ENCODE measurements at places on chromosomes 1 and 21.

DNA sequence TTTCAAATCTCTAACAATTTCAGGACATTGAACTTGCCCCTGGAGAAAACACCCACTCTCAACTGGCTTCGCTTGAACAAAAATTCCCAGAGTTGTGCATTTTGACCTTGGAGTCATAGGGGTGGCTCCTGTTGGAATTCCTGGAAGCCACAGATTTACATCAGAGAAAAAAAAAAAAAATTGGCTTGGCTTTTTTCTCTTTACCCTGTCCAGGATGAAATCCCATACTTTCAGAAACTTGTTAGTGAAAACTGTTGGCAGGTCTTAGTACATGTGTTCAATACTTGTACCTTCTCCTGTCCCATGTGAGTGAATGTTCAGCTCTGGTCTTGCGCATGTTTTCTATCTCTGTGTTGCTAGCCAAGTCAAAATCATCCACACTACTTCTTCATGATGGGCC is 228.8 kb downstream of the TGFB2 start:
- DNase-seq: no peak

DNA sequence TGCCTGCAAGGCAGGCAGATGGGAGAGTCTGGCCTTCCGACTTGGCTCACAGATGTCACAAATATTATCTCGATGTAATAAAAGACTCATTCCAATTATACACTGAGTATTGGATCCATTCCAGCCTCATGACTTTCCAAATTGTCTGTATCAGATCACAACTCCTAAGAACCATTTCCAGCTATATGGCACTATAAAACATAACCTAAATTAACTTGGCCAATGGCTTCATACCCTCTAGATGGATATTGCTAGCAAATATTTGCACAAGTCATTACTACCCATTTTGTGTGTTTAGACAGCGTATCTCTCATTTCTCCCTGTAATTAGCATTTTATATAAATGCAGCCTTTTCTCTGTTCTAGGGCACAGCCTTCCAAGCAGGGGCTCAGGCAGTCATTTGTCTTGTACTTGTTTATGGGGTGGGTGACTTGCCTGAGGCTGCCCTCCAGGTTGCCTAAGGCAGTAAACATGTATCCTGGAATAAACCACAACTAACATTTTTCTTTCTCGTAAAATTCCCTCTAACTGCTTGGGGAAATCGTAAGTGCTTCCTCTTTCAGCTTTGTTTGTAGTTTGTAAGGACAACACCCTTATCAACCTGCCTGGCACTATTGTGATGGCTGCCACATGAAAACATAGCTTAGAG is 70.6 kb upstream of the KCNJ6 start:
- no peak for DNase-seq

- no peak for DNase-seq
Measured at GRCh38 chr1:235883261-235883927, 16.7 kb upstream of the LYST start.

DNA sequence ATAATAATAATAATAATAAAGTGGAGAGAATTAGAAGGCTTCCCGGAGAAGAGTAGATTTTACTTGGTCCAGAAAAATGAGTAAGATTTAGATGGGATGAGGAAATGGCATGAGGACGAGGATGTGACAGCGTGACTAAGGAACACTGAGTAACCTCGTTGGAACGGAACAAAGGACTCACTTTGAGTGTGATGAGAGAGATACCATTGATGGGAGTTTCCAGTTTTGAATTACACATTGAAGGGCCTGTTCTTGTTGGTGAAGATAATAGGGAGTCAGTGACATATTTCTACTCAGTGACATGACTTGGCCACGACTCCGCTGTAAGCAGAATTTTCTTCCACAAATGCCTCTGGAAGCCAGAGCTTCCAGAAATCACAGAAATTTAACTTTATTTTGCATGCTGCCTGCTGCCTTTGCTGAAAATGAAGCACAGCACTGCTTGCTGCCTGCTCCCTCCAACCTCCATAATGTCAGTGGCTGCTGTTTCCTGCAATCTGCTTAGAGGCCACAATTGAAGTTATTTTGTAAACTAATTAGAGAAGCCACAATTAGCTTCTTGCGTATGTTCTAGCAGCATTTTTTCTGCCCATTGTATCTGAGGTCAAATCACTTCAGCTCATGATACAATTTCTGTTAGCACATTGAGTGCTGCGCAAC is 33.7 kb upstream of the FBXO28 start:
- no peak for DNase-seq

- DNase-seq: no peak
Measured at GRCh38 chr1:7399514-7400125, 371.5 kb upstream of the VAMP3 start.

- no peak for DNase-seq
Measured at GRCh38 chr1:94804442-94804837, 15.7 kb upstream of the SLC44A3 start.

DNA sequence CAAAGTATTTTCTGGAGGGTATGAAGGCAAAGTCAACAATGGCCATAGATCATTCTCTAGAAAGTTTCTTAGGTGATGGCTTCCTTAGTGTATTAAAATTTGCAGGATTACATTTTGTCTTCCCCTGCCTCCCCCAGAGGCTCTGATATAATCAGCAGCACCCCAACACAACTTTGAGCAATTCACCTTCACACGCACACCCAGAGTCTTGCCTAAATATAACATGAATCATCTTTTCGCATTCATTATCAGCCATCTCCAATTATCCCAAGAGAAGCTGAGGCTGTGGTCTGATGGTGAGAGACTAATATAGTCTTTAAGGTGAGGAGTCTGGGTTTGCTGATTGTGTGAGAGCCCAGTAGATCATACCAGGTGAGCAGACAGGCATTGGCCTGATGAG is 343.0 kb downstream of the RRAGC start:
- no peak for DNase-seq
